ENCODE measurements at places on chromosomes 11 and 22. TPM values are rescaled to one million over a fixed set of nuclear protein-coding genes. Genes with fewer than 3 reads are reported as not detected.
A peak's percentile ranks its signal among the peaks of the same experiment; 100 is the strongest.

- no peaks in the 10 kb centered on the region for H3K27me3 ChIP-seq
- no peak for DNase-seq
- H3K36me3 ChIP-seq, result no peaks in the 10 kb centered on the region
- no peaks in the 10 kb centered on the region for H3K4me1 ChIP-seq
Observed at GRCh38 chr11:37786214-37786755, 1188.2 kb upstream of the RAG2 start.

DNA sequence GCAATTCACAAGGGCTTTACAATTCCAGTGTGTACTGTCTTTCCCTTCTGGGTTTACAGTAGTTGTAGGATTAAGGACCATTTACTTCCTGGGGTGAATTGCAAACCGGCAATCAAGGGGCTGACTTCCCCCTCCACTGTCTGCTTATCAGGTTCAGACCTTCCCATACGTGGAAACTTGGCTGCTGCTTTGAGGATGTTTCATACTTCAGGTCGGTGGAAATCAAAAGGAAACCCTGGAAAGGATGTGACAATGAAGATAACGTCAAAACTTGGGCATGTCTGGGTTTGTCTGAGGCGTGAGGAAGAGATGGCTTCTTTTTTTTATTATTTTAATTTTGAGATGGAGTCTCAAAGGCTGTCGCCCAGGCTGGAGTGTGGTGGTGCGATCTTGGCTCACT lies 2.1 kb upstream of the RTCB start:
- no peaks in the 10 kb centered on the region for H3K36me3 ChIP-seq
- DNase-seq, result no peak
- no peak overlapping the region for H3K27ac ChIP-seq
- no peaks in the 10 kb centered on the region for H3K27me3 ChIP-seq

DNA sequence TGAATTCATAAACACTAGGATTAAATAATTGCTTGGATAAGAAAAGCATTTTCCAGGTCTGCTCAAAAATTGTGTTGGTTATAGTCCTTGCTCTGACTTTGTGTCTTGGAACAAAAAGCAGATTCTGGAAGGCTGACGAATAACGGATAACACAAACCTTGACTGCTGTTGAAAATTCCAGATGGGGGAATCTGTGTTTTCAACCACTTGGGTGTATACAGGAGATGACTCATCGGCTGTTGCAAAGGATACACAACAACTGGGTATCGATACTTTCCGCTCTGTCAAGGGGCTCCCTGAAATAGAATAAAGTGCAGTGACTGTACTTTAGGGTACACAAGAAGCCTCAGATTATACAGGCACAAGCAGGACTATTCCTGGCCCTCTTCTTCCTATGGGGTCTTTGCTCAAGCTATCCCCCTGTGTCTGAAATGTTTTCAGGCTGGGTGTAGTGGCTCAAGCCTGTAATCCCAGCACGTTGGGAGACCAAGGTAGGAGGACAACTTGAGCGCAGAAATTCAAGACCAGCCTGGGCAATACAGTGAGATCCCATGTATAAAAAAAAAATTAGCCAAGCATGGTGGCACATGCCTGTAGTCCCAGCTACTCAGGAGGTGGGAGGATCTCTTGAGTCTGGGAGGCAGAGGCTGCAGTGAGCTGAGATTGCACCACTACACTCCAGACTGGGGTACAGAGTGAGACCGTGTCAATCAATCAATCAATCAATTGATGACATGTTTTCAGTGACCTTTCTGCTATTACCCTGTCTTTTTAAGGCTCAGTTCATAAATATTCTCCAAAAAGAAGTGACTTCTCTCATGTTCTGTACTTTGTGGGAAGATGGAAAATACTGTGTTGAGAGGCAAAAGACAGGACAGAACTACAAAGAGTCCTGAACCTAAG lies 48.6 kb upstream of the UCP3 start:
- no peaks in the 10 kb centered on the region for H3K4me1 ChIP-seq
- H3K4me3 ChIP-seq, result no peak overlapping the region
- DNase-seq, result no peak
- peaks cover 5% of the 10 kb centered on the region for H3K36me3 ChIP-seq
- H3K27me3 ChIP-seq, result no peaks in the 10 kb centered on the region
- no peak overlapping the region for H3K27ac ChIP-seq

- no peak overlapping the region for H3K4me3 ChIP-seq
- DNase-seq, result no peak
- H3K27ac ChIP-seq, result no peak overlapping the region
- H3K4me1 ChIP-seq, result no peaks in the 10 kb centered on the region
Observed at GRCh38 chr11:61545341-61545740, 35.5 kb downstream of the SYT7 start.

PRODH gene
- total RNA-seq, result 0.24 TPM

DNA sequence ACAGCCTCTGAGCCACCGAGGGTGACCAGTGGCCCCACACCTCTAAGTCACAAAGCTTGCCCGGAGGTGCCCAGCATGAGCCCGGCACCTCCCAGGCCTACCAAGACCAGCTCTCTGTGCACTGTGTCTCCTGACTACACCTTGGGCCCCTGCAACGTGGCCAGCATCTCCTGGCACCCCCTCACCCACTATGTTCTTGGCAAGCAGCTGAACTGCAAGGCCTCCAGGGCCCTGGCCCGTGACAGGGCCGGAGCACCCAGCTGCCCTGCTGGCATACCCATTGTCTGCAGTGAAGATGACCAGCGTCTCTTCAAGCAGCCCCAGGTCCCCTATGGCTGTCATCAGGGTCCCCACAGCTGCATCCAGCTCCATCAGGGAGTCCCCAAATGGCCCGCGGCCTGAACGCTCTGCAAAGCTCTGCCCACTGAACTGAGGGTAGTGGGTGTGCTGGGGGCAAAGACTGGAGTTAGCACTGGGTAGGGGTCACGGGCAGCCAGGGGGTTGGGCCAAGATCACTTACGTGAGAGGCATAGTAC lies 1.6 kb downstream of the ARSA start:
- no peak for DNase-seq
- H3K4me3 ChIP-seq, result no peak overlapping the region
- no peaks in the 10 kb centered on the region for H3K36me3 ChIP-seq
- no peak overlapping the region for H3K27ac ChIP-seq

GRCh38 chr11:81237139-81237538 lies 1496.5 kb downstream of the FAM181B start:
- DNase-seq, result no peak
- no peaks in the 10 kb centered on the region for H3K27me3 ChIP-seq
- H3K27ac ChIP-seq, result no peak overlapping the region

DNA sequence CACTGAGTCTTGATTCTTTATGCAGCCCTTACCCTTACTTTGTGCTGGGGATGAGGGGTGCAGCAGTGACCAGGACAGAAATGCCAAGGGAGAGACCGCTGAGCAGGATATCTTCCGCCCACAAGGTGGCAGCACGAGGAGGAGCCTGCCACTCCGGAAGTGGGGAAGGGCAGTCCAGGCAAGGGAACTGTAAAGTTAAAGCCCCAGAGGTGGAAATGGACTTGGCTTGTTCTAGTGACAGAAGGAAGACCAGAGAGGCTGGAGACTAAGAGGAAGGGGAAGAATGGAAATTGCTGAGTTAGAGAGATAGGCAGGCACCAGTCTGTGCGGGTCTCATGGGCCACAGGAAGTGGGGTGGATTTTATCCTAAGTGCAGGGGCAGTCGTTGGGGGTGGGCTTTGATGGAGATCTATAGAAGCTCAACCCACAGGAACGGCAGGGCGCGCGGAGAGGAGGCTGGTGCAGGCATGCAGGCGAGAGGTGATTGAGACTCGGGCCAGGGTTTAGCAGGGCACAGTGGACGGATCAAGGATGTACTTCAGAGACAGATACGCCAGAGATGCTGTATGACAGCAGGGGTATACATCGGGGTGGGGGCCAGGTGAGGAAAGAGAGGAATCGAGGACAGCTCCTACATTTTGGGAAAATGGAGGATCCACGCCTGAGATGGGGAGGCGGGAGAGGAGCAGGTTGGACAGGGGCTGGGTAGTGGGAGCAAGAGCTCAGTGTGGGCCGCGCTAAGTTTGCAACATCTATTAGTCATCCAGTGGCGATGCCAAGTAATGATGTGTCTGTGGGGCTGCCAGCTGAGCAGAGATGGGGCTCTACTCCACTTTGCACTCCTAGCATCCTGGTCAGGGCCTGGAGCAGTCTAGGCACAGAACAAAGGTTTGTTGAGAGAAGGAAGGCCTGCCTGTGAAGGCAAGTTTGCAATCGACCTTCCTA lies 3.3 kb upstream of the GRK2 start:
- H3K27me3 ChIP-seq, result no peaks in the 10 kb centered on the region
- peaks cover 5% of the 10 kb centered on the region for H3K36me3 ChIP-seq
- H3K4me1 ChIP-seq, result peaks cover 34% of the 10 kb centered on the region
- peak overlapping the region; percentile 38 for H3K4me3 ChIP-seq

GRCh38 chr11:130029137-130029536 lies 26.5 kb upstream of the PRDM10 start:
- H3K27me3 ChIP-seq, result no peaks in the 10 kb centered on the region
- no peaks in the 10 kb centered on the region for H3K36me3 ChIP-seq
- H3K4me3 ChIP-seq, result no peak overlapping the region

DNA sequence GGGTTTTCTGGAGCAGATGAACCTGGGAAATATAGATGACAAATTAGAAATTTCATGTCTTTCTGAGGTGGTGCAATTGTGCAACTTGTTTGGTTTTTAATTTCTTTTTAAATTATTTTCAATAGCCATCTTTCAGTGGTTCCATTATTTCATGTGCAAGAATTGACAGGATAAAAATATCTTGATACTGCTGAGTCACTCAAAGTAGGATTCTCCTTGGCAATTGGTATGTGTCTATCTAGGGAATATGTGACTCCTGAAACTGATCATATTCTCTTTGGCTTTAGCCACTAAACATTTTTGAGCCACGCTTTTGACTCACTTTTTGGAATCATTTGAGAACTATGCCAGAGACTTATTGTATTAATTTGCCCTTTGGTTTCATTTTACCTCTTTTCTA lies 331.5 kb downstream of the KCNA4 start:
- H3K36me3 ChIP-seq, result no peaks in the 10 kb centered on the region
- no peaks in the 10 kb centered on the region for H3K4me1 ChIP-seq
- no peak overlapping the region for H3K4me3 ChIP-seq
- H3K27ac ChIP-seq, result no peak overlapping the region
- no peaks in the 10 kb centered on the region for H3K27me3 ChIP-seq

DNA sequence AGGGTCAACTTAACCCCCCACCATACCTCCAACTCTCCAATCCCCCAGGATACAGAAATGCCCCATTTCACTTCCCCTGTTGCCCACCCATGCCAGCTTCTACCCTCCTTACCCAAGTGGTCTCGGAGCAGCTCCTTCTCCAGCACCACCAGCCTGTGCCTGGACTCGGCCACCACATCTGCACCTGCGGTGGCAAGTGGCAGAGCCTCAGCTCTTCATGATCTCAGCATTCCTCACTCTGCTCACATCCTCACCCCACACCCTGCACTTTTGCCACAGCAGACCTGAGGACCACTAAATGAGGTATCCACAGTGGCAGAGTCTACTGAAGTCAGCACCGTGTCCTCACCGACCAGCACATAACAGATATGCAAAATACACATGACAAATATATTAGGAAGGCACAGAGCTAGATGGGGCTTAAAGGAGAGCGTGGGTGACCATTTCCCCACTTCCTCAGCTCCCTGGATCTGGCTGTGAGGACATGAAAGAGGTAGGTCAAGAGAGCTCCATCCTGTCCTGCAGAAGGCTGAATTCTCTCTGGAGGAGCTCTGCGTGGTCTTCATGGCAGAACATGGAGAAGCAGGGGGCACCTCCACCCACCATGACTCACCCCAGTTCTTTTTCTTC lies 9.7 kb downstream of the NHERF4 start:
- H3K36me3 ChIP-seq, result no peaks in the 10 kb centered on the region
- no peak for DNase-seq
- H3K27ac ChIP-seq, result no peak overlapping the region
- no peaks in the 10 kb centered on the region for H3K27me3 ChIP-seq
- H3K4me3 ChIP-seq, result no peak overlapping the region

GRCh38 chr11:37755521-37755920 lies 1157.5 kb upstream of the RAG2 start:
- no peaks in the 10 kb centered on the region for H3K27me3 ChIP-seq
- DNase-seq, result no peak
- no peak overlapping the region for H3K4me3 ChIP-seq
- no peaks in the 10 kb centered on the region for H3K36me3 ChIP-seq

KRTAP5-9 gene
- not detected for total RNA-seq

GRCh38 chr11:30485756-30486155 lies 100.4 kb downstream of the MPPED2 start:
- no peaks in the 10 kb centered on the region for H3K36me3 ChIP-seq
- no peak for DNase-seq
- no peak overlapping the region for H3K27ac ChIP-seq

GRCh38 chr11:34292111-34292510 lies 65.7 kb downstream of the ABTB2 start:
- H3K27ac ChIP-seq, result no peak overlapping the region
- no peak overlapping the region for H3K4me3 ChIP-seq
- no peaks in the 10 kb centered on the region for H3K36me3 ChIP-seq
- H3K27me3 ChIP-seq, result no peaks in the 10 kb centered on the region

DNA sequence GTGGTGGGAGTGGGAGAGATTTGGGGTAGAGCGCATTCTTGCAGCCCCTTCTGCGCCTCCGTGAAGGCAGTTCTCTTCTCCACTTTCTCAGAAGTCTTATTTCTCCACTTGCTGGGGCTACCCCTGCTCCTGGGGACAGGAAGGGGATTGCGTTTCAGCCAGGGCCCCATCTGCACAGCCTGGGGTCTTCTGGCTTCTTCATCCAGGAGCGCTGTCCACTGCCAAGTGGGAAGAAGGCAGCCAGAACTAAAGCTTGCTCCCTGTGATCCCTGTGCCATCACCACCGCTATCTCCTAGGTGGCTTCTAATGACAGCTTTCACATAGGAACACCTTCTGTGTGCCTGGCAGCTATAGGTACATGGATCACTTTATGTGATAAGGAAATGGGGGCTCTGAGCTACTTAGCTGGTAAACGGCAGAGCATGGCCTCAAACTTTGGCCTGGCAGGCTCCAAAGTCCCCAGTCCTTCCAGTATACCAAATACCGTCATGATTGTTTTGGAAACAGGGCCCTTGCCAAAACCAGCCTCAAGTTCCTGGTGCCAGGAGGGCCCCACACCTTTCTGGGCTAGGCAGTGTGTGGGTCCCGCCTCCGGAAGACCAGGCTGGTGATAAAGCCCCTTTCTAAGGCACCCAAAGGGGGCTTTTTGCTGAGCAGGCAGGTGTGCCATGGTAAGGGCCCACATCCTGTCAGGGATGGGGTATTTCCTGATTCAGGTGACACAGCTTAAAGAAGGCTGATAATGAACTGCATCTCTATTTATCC lies 60.4 kb upstream of the PAX6 start:
- H3K27me3 ChIP-seq, result no peaks in the 10 kb centered on the region
- H3K4me3 ChIP-seq, result no peak overlapping the region
- H3K4me1 ChIP-seq, result no peaks in the 10 kb centered on the region
- H3K36me3 ChIP-seq, result no peaks in the 10 kb centered on the region

GRCh38 chr11:120326228-120326627 lies 1.1 kb downstream of the TLCD5 start:
- H3K4me1 ChIP-seq, result no peaks in the 10 kb centered on the region
- H3K27ac ChIP-seq, result no peak overlapping the region
- H3K4me3 ChIP-seq, result no peak overlapping the region
- no peaks in the 10 kb centered on the region for H3K36me3 ChIP-seq

DNA sequence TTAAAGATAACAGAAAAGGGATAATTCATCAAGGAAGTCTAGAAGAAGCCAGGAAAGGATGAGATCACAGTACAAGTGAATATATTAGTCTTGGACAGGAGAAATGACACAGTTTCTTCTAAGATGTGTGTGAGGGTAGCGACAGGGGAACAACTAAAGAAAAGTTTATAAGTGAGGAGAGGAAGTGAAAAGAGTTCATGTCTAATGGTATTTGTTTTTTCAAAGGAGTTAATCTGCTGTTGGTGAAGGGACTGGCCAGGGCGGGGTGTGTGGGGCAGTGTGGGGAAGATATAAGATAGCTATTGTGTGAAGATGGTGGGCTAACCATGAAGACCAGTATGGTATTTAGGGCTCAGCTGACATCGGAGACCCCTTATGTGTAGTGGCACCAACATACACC lies 7.6 kb upstream of the PPFIBP2 start:
- H3K4me3 ChIP-seq, result no peak overlapping the region
- H3K36me3 ChIP-seq, result no peaks in the 10 kb centered on the region
- DNase-seq, result no peak
- H3K4me1 ChIP-seq, result no peaks in the 10 kb centered on the region

OR8B4 gene
- total RNA-seq, result not detected

TMEM86A gene
- total RNA-seq, result 1.0 TPM

All from CD8-positive, alpha-beta memory T cell (primary cell).